ENCODE measurements at places on chromosomes 11 and 22. TPM values are rescaled to one million over a fixed set of nuclear protein-coding genes. Genes with fewer than 3 reads are reported as not detected.
A peak's percentile ranks its signal among the peaks of the same experiment; 100 is the strongest.

The TESMIN gene
- total RNA-seq, result 3.8 TPM

DNA sequence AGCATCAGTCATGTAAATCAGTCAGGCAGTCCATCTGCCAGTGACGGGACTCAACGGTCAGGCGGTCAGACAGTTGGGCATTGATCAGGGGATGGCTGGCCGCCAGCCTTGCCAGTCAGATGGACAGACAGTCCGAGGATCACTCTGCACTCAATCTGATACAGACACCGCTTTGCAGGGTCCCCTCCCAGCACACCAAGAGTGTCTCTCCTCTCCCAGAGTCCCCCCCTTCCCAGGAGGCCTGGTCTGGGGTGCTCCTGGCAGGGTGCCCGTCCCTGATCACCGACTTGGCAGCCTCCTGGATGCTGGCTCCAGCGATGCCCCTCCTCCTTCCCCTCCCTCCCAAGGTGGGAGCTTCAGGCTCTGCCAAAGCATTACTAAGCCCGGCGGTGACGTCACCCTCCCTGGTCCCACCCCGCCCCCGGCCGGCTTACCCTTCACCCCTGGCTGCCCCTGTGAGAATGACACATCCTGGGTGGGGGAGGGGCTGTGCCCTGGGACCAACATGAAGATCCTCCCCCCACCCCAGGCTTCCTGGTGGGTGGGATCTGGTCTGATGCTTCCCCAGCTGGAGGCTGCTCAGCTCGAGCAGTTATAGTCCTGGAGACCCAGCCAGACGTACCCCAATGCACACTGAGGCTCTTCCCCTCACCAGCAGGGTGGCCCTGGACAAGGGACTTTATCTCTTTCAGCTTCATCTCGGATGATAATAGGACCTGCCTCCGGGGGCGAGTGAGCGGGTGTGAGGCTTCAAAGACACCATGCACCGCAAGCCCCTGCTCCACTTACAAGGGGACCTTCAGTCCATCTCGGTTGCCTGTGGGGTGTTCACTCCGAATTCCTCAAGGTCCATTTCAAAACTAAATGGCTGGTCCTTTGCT lies 69.2 kb downstream of the CD82 start:
- no peak overlapping the region for H3K27ac ChIP-seq
- no peak overlapping the region for H3K4me3 ChIP-seq
- H3K4me1 ChIP-seq, result no peaks in the 10 kb centered on the region
- peaks cover 2% of the 10 kb centered on the region for H3K27me3 ChIP-seq
- H3K36me3 ChIP-seq, result peaks cover 1% of the 10 kb centered on the region
- no peak for DNase-seq

The AMBRA1 gene
- total RNA-seq, result 36.8 TPM

The PATE2 gene
- total RNA-seq, result not detected

The TMEM151A gene
- not detected for total RNA-seq

GRCh38 chr11:78312712-78313111 lies 104.9 kb downstream of the GAB2 start:
- no peaks in the 10 kb centered on the region for H3K36me3 ChIP-seq
- no peak overlapping the region for H3K27ac ChIP-seq
- no peak for DNase-seq
- peaks cover 1% of the 10 kb centered on the region for H3K27me3 ChIP-seq

- H3K4me1 ChIP-seq, result peaks cover 2% of the 10 kb centered on the region
- no peak for DNase-seq
- no peak overlapping the region for H3K27ac ChIP-seq
- no peak overlapping the region for H3K4me3 ChIP-seq
Measured at GRCh38 chr11:7381937-7382336, 103.4 kb upstream of the OLFML1 start.

- H3K27ac ChIP-seq, result no peak overlapping the region
- H3K36me3 ChIP-seq, result no peaks in the 10 kb centered on the region
- DNase-seq, result no peak
- peak overlapping the region; percentile 47 for H3K4me3 ChIP-seq
- H3K4me1 ChIP-seq, result peaks cover 7% of the 10 kb centered on the region
Measured at GRCh38 chr11:20342347-20343141, 21.0 kb upstream of the HTATIP2 start.

The IL18 gene
- total RNA-seq, result not detected

DNA sequence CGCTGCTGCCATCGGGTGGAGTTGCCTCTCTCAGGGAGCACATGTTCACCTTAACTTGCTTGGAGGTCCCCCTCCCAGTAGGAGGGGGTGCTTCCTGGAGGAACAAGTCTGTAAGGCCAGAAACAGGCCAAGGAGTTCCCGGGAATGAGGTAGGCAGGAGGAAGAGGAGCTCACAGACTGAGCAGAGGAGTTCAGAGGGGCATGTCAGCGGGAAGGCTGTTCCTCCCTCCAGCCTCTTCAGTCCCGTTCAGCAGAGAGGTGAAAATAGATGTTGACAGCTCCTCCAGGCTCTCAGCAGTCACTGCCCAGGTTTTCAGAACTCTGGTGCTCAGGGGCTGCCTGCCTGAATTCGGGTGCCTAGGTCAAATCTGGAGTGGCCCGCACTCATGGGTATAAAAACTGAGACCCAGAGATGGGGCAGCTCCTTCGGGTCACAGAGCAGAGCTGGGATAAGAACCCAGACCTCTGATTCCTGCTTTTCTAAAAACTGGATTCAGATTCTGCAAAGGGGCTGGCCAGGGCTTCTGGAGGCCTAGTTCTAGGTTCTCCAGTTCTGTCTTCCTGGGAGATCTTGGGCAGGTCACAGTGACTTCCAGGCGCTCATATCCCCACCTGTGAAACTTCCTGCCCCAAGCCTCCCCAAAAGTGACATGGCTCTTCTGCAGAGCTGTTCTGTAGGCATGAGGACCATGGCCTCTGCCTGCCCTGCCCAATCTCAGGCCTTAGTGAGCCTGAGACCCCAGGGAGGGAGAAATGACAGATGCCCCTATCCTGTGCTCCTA lies 18.3 kb downstream of the ATG16L2 start:
- no peak for DNase-seq
- H3K4me1 ChIP-seq, result peaks cover 7% of the 10 kb centered on the region
- no peak overlapping the region for H3K4me3 ChIP-seq

- no peak overlapping the region for H3K4me3 ChIP-seq
- no peak for DNase-seq
- no peak overlapping the region for H3K27ac ChIP-seq
- peaks cover 29% of the 10 kb centered on the region for H3K36me3 ChIP-seq
- no peaks in the 10 kb centered on the region for H3K27me3 ChIP-seq
Measured at GRCh38 chr11:82995235-82995634, 76.5 kb downstream of the RAB30 start.

DNA sequence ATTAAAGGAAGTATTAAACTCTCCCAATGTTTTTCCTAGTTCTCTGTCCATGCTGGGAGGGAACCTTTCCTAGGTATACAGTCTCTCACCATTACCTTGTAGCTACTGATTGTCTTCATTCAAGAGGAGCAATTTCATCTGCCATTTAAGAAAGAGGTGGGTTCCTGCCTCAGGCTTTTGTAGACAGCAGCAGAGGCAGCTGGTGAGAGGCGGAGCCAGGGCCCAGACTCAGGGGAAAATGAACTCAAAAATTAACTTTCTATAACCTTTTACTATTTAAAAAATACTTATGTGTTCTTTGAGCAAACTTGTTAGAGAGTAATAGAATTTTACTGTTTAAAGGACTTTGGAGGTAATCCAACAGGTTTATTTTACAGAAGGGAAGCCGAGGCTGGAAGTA lies 133.0 kb downstream of the SNX19 start:
- H3K27ac ChIP-seq, result no peak overlapping the region
- DNase-seq, result no peak
- H3K4me3 ChIP-seq, result no peak overlapping the region
- H3K27me3 ChIP-seq, result no peaks in the 10 kb centered on the region

The CSF2RB gene
- total RNA-seq, result 0.60 TPM

The CELF1 gene
- total RNA-seq, result 138 TPM

GRCh38 chr22:24553597-24554312 lies 1.2 kb downstream of the GUCD1 start:
- peaks cover 41% of the 10 kb centered on the region for H3K4me1 ChIP-seq
- H3K36me3 ChIP-seq, result peaks cover 2% of the 10 kb centered on the region
- no peaks in the 10 kb centered on the region for H3K27me3 ChIP-seq
- no peak for DNase-seq

DNA sequence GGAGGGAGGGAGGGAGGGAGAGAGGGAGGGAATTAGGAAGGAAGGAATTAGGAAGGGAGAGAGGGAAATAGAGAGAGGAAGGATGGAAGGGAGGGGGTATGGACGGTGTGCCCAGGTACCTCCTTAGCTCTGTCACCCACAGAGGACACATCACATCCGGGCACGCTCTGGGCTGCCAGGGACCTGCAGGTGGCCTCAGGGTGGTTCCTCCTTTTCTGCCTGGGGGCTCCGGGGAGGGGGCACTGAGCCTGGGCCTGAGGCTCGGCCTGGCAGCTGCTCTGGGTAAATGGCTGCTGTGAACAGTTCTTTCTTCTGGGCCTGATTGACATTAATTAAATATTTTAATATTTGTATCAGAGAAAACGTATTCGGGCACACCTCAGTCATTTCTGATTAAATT lies 733.5 kb downstream of the BRD1 start:
- H3K27me3 ChIP-seq, result peaks cover 3% of the 10 kb centered on the region
- no peaks in the 10 kb centered on the region for H3K36me3 ChIP-seq
- no peak overlapping the region for H3K4me3 ChIP-seq
- H3K4me1 ChIP-seq, result no peaks in the 10 kb centered on the region
- DNase-seq, result no peak
- H3K27ac ChIP-seq, result no peak overlapping the region

The SCGB1D2 gene
- total RNA-seq, result not detected

The FAT3 gene
- total RNA-seq, result not detected

DNA sequence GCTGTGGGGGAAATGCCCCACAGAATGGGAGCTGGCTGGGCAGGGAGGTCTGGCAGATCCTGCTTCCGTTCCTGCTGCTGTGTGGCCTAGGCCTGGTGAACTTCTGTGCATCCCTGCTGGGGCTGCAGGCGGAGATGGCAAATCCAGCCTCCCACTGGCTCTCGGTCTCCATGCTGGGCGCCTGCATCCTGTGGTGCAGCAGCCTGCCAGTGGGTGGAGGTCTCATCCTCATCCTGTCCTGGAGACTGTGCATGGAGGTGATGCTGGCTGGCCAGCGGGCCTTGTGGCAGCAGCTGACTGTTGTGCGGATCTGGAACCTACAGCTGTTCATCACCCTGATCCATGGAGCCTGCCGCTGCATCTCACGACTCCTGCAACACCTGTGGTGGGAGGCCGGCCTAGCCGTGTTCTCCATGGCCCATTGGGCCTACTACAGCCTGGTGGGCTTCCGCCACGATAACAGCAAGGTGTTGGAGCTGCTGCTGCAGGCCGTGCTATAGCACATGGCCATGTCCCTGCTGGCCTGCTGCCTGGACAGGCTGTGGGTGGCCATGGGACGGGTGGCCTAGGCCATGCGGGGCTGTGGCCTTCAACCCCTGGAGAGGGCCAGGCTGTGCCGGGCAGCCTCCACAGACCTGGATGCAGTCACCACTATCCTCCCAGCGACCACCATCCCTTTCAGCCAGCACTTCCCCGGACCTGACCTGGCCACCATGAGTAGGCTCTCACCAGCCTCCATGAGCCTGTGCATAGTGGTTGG lies 8.8 kb upstream of the RPL3 start:
- H3K27ac ChIP-seq, result no peak overlapping the region
- H3K4me1 ChIP-seq, result no peaks in the 10 kb centered on the region
- H3K27me3 ChIP-seq, result no peaks in the 10 kb centered on the region
- no peak overlapping the region for H3K4me3 ChIP-seq
- no peak for DNase-seq
- H3K36me3 ChIP-seq, result no peaks in the 10 kb centered on the region

The DGCR6L gene
- 38.9 TPM for total RNA-seq

- H3K27ac ChIP-seq, result peak overlapping the region; percentile 86
- H3K36me3 ChIP-seq, result no peaks in the 10 kb centered on the region
- no peaks in the 10 kb centered on the region for H3K27me3 ChIP-seq
- no peak overlapping the region for H3K4me3 ChIP-seq
- H3K4me1 ChIP-seq, result peaks cover 64% of the 10 kb centered on the region
Measured at GRCh38 chr11:134030853-134031252, 38.0 kb upstream of the JAM3 start.

The OR5P2 gene
- not detected for total RNA-seq

The ZW10 gene
- total RNA-seq, result 11.1 TPM

DNA sequence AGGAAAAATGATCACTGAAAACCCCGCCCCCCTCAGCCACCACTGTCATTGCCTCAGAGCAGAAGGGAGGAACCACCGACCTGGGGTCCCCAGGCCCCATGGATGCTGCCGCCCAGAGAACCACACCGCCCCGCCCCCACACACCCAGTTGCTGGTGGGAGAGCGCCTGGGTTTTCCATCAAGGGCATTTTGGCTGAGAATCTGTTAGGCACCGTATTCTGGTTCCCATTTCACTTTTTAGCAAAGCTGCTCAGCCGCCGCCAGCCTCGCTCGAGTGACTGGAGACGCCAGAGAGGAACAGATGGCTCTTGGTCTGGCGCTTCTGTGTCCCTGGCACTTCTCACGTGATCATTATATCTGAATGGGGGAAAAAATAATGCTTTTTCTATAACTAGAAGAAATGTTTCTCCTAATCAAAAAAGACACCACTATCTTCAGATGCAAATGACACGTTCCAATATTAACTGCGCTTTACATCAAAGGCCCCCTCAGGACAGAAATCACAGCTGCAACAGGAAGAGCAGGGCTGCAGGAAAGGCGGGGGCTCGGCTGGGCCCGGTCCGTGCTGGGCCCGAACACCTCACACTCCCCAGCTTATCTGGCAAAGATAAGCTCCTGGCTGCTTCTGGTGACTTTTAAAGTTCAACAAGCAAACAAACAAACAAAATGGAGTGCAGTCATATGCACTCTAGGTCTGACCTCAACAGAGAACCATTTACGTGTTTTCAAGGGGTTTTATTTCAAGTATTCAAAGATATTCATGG lies 149.8 kb downstream of the MPPED1 start:
- no peak overlapping the region for H3K27ac ChIP-seq
- no peak overlapping the region for H3K4me3 ChIP-seq
- H3K27me3 ChIP-seq, result peaks cover 1% of the 10 kb centered on the region

The ARHGAP8 gene
- 4.8 TPM for total RNA-seq

The APBB1 gene
- 135 TPM for total RNA-seq

DNA sequence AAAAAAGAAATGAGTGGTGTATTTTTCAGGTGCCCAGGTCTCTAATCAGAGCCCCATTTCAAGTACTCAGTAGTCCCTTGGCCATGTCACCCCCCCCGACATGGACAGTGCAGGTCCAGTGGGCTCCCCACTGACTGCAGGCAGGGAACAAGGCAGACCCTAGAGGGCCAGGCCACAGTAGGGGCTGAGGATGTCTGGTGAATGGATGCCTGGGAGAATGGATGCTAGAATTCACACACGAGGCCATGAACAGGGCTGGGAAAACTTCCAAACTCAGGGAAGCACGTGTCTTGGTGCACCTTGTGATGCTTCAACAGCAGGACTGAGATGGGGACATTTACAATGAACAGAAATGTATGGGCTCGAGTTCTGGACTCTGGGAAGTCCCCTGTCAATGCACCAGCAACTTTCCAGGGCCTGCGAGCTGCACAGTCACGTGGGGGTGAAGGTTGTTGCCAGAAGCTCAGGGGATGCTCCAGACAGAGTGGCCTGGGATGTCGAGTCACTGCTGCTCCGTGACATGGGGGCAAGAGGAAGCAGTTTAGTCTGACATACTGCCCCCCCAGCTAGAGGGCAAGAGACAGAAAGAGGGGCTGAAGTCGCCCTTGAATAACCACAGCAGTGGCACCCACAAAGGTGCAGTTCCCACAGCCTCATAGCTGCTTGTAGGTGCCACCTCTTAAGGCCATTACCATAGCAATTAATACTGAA lies 3.1 kb downstream of the APOBEC3G start:
- H3K4me3 ChIP-seq, result no peak overlapping the region
- H3K36me3 ChIP-seq, result peaks cover 36% of the 10 kb centered on the region
- H3K27ac ChIP-seq, result peak overlapping the region; percentile 80

- H3K4me1 ChIP-seq, result no peaks in the 10 kb centered on the region
- no peak overlapping the region for H3K27ac ChIP-seq
- H3K27me3 ChIP-seq, result peaks cover 11% of the 10 kb centered on the region
- no peaks in the 10 kb centered on the region for H3K36me3 ChIP-seq
- DNase-seq, result no peak
Measured at GRCh38 chr11:113234888-113235287, 79.5 kb upstream of the TTC12 start.

GRCh38 chr11:65185869-65186341 lies 4.2 kb downstream of the CAPN1 start:
- peaks cover 28% of the 10 kb centered on the region for H3K4me1 ChIP-seq
- H3K36me3 ChIP-seq, result peaks cover 54% of the 10 kb centered on the region

Data from naive thymus-derived CD8-positive, alpha-beta T cell (primary cell).